Type B pancreatic cell (in vitro differentiated cells): ENCODE measurements at places on chromosomes 16 and 17. TPM values are rescaled to one million over a fixed set of nuclear protein-coding genes. Genes with fewer than 3 reads are reported as not detected.

- no peaks in the 10 kb centered on the region for H3K36me3 ChIP-seq
- peaks cover 34% of the 10 kb centered on the region for H3K27me3 ChIP-seq
These were observed 16.9 kb downstream of the HOXB1 start for GRCh38 chr17:48513666-48514455.

- H3K4me3 ChIP-seq = no peak overlapping the region
- no peak for DNase-seq
- no peaks in the 10 kb centered on the region for H3K36me3 ChIP-seq
- H3K4me1 ChIP-seq = peaks cover 46% of the 10 kb centered on the region
- H3K27ac ChIP-seq = no peak overlapping the region
These were observed 83.4 kb upstream of the GSE1 start for GRCh38 chr16:85529489-85530369.

DNA sequence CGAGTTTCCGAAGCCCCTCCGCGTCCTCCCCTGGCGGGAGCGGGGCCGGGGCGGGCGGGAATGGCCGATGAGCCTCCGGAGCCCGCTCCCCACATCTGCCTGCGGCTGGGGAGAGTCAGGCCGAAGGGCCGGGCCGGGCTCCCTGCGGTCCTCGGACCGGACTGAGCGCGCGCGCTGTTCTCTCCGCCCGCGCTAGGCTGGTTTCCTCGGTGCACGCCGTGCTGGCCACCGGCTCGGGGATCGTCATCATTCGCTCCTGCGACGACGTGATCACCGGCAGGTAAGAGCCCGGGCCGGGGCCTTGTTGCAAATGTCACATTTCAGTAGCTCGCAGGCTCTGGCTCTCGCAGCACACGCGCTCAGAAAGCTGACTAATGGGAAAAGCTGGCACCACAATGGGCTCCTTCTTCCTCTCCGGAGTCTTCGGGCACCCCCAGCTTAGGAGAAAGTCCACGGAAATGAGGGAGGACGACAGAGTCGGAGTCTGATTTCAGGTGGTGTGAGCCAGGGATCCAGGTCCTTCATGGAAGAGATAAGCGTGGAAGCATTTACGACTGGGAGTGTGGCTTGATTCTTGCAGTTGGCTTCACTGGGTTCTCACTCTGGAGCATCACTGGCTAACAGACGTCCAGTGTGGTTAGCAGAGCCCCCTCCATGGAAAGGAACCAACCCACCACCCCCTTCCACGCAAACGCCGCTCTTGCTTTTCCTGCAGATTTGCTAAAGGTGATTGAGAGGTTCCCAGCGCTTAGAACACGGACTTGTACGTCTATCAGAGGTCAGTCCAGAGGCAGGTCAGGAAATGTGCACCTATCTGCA is 715 bp downstream of the TLCD3A start:
- H3K4me3 ChIP-seq = peak overlapping the region; percentile 94
- H3K36me3 ChIP-seq = peaks cover 11% of the 10 kb centered on the region
- H3K27ac ChIP-seq = peak overlapping the region; percentile 86
- DNase-seq = peak; percentile 74

AIPL1 gene
- not detected in 2 replicates for total RNA-seq

- H3K4me1 ChIP-seq = peaks cover 4% of the 10 kb centered on the region
- no peaks in the 10 kb centered on the region for H3K27me3 ChIP-seq
- peaks cover 7% of the 10 kb centered on the region for H3K36me3 ChIP-seq
- H3K27ac ChIP-seq = no peak overlapping the region
- no peak for DNase-seq
These were observed 13.0 kb downstream of the NMRAL1 start for GRCh38 chr16:4461250-4462085.

DNA sequence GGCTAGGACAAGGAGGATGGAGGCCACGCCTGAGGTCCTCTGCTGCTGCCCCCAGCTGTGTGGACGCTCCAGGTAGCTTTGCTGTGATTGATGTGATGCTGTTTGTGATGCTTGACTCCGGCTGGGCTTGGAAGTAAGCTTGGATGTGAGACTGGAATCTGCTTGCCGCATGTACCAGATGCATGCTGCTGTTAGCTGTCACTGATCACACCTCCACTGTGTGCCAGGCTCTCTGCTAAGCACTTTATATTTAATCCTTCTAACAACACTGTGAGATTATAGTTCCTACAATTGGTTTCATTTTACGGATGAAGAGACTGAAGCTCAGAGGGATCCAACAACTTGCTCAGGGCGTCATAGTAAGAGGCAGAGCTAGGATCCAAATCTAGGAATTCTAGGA is 23.5 kb downstream of the SNX29 start:
- DNase-seq = no peak
- peaks cover 4% of the 10 kb centered on the region for H3K4me1 ChIP-seq
- H3K27ac ChIP-seq = peak overlapping the region; percentile 32
- H3K27me3 ChIP-seq = no peaks in the 10 kb centered on the region

MYO15A gene
- 1.8 and 2.2 TPM in 2 replicates for total RNA-seq

GRCh38 chr17:28950017-28950751 is 1.1 kb downstream of the PHF12 start:
- H3K27me3 ChIP-seq = no peaks in the 10 kb centered on the region
- H3K36me3 ChIP-seq = peaks cover 7% of the 10 kb centered on the region
- peak overlapping the region; percentile 92 for H3K27ac ChIP-seq

GRCh38 chr17:81563861-81564586 is 11.9 kb upstream of the FAAP100 start:
- H3K27me3 ChIP-seq = no peaks in the 10 kb centered on the region
- no peaks in the 10 kb centered on the region for H3K36me3 ChIP-seq
- no peak overlapping the region for H3K27ac ChIP-seq
- H3K4me1 ChIP-seq = no peaks in the 10 kb centered on the region
